ENCODE measurements at places on chromosomes 2 and 18.

- no peak for DNase-seq
Measured at GRCh38 chr2:33467413-33467812, 9.0 kb upstream of the RASGRP3 start.

DNA sequence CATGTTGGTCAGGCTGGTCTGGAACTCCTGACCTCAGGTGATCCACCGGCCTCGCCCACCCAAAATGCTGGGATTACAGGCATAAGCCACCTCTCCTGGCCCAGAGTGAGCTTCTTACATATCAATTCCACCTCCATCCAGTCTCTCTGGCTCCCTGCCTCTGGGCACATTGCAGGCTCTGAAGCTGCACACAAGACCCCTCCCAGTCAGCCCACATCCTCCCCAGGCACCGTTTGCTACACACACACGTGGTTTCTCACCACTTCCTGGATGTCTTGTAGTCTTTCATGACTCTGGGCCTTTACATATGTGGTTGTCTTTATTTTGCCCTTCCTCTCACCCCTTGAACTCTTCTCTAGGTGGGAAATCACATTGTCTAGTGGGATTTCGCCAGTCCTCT lies 64.0 kb upstream of the CABLES1 start:
- no peak for DNase-seq

GRCh38 chr2:121217627-121218026 lies 67.4 kb downstream of the TFCP2L1 start:
- no peak for DNase-seq

DNA sequence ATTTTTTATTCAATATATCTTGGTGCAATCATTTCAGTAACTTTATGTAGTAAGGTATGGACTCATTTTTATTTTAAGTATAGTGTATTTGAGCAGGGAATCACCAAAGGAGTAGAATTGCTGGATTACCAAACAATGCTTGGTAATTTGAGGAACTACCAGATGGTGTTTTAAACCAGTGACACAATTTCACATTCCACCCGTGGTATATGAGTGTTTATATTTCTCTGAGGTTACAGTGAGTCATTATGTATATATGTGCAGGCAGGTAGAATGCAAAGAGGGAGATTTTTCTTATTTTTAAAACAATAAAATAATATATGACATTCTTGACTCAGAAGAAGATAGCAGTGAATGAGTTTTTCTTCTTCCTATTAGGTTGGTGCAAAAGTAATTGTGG lies 596.9 kb downstream of the DCC start:
- no peak for DNase-seq

GRCh38 chr18:66495844-66496243 lies 108.0 kb downstream of the CDH19 start:
- DNase-seq, result peak; percentile 68

DNA sequence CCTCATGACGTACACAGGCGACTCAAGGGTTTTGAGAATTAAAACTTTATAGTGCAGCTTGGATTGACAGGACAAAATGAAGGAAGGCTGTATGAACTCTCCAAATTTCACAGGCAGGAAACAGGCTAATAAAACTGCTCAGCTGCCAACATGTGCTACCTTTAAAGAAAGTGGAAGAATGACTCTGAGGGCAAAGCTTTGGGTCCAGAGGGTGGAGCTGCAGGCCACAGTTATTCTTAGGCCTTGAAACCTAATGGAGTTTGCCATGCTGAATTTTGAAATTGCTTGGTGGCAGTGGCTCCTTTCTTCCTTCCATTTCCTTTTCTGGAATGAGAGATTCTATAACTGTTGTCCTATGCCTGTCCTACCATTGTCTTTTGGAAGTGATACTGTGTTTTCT lies 34.8 kb downstream of the HAT1 start:
- DNase-seq, result peak; percentile 12

DNA sequence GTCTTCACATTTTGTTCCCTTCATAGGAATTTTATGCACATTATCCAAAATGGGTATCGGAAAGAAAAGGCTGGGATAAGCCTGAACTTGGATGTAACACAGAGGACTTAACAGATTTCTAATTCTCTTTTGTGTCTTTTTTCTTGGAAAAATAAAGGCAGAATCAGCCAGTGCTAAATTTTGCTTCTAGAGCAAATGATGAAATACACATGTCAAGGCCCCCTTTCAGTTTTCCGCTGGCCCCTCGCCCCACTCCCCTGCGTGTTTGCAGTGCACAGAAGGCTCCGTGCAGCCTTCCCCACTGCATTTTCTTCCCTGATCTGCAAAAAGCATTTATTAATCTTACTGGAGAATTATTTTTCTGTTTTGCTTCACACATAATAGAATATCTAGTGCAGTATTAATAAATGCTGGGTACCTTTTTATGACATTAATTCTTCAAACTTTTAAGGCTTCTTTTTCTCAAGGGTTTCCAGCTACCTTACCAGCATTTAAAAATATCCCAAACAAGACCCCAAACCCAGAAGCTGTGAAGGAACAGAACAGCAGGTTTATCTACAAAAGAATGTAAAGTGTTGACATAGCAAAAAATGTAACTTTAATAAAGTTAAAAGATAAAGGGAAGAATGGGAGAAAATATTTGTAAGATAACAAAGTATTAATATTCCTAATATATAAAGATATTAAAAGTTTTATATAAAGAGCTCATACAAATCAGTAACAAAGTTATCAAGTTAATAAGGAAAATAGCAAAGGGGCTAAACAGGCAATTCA lies 81.3 kb upstream of the SPTBN1 start:
- no peak for DNase-seq

DNA sequence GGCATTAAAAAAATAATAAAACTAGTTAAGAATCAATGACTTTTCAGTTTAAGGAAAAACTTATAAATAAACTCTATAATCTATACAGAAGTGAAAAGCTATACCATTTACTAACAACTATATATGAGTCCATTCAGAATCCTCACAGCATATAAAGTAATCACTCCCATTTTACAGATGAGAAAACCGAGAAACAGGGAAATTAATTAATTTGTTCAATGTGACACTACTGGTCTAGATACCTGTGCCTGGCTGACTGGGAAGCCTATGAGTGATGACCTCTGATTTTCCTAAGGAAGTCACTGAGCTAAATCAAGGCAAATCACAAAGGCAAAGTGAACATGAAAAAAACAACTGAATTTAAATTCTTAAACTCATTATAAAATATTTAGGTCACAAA lies 99.5 kb upstream of the RNU4ATAC start:
- no peak for DNase-seq

DNA sequence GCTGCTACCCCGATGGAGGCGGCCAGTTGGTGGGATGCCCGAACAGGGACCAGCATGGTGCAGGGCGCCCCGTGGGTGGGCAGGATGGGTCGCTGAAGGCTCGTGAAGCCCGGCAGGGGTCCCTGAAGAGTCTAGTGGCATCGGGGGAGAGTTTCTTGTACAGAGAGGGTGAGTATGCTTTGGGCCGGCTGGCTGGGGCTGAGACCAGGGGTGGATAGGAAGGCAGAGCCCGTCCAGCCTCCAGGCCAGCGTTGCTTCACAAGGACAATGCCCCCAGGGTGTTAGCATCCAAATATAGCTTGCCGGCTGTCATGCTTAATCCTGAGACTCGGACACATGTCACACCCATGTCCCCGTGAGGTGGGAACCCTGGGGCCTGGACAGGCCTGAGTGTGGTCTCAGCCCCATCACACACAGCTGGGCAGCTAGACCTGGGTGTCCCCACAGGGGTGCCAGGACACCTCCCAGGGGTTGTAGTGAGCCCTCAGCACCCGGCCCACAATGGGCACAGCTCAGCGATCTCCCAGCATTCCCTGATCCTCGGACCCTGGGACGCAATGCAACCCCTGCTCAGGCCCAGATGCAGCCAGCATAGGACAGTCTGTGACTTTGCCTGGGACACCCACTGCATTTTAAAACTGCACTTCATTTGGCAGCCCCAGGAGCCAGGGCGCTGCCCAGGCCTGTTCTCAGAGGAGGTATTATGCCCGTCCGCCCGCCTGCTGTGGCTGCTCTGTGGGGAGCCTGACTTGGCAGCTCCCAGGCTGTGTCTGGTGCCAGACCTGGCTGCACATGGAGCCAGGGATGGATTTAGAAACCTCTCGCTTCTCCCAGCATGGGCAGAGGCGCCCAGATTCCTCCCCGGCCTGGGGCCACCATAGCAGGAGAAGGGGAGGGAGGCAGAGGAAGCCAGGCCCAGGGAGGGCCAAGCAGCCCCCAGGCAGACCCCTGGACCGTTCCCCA lies 36.4 kb downstream of the RAMP1 start:
- DNase-seq, result no peak

- no peak for DNase-seq
Measured at GRCh38 chr2:215003001-215003400, 135.4 kb downstream of the ABCA12 start.

- DNase-seq, result no peak
Measured at GRCh38 chr18:24582771-24583170, 122.3 kb downstream of the HRH4 start.

GRCh38 chr18:8826971-8827370 lies 121.6 kb downstream of the MTCL1 start:
- DNase-seq, result no peak

DNA sequence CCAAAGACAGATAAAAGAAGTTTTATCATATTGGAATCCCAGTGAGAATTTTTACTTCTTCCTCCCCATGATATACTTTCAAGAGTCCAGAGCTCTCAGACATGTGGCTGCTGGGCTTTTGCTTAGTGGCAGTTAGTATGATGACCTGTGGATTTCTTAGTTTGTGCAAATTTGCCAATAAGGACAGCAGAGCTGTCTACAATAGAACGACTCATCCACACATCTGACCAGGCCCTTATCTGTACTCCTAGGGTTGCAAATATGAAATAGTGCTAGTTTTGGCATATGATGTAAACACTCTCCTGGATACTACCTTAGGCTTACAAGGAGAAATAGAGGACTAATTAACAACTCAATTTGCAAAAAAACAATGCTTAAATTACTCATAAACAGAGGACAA lies 758.4 kb upstream of the TMEFF2 start:
- no peak for DNase-seq

DNA sequence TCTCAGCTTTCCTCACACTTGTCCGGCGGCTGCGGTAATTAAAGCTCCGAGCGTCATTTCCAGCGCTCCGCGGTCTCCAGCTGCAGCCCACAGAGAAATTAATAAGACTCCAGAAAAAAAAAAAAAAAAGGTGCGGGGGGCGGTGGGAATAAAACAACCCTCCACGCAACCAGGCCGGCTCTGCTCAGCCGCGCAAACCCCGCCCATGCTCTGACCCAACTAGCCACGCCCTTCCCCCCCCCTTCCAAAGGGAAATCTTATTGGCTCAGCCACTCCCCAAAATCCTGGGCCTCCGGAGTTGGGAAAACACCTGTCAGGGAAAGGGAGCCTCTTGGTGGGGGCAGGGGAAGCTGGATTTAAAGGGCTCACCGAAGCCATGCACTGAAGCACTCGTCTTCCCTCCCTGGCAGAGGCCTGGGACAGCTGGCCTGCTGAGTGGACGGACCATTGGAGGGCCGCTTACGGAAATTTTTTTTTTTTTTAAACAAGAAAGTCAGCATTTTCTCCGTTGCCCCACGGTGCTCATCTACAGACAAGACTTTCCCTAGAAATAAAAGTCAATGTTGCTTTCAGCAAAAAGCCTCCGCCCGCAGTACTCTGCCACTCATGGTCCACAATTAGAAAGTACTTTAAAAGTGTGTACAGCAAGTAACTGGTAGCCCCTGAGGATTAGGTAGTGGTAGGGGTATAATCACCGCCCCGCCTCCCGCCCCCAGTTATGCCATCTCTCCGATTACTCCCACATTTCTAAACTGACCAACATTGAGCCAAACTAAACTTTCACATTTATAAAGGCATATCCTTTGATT lies 674 bp upstream of the ERBB4 start:
- no peak for DNase-seq

- DNase-seq, result no peak
Measured at GRCh38 chr2:99881901-99882591, 260.3 kb downstream of the AFF3 start.

Data from NCI-H460 (cell line).